ENCODE measurements at places on chromosomes 12 and 14.

GRCh38 chr12:68180792-68181744 lies 21.5 kb upstream of the IFNG start:
- DNase-seq = no peak

- DNase-seq = no peak
Observed at GRCh38 chr14:105861985-105862465, 335.6 kb downstream of the TMEM121 start.

DNA sequence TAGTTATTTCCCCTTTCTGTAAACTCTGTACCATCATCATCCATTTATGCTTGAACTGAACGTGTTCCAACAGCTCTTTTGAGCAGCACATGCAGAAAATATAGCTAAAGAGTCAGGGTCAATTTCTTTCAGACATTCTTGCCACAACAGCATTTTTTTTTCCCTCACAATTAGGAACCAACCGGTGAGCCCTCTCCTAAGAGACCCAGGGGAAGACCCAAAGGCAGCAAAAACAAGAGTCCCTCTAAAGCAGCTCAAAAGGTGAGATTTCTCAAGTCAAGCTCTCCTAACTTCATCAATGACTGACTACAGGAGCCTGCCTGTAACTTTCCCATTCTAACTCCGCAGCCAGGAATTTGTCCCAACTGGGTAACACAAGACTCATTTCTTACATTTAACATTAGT lies 3.5 kb downstream of the HMGA2 start:
- DNase-seq = no peak

DNA sequence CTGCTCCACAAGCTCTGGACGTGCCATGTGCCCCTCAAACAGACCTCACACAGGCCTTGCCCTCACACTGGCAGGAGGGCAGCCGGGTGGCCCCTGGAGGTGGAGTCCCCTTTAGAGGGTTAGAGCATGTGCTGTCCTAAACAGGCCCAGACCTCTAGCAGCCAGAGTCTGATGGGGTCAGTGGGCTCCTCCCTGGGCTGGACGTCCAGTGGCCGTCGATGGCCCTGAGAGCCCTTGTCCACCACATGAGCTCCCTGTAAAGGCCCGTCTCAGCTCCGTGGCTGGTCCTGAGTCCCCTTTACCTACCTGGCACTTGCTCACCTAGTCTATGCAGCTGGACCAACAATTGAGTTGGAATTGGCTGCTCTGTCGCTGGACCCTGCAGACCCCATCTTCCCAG lies 3.8 kb downstream of the TMEM179 start:
- DNase-seq = no peak

DNA sequence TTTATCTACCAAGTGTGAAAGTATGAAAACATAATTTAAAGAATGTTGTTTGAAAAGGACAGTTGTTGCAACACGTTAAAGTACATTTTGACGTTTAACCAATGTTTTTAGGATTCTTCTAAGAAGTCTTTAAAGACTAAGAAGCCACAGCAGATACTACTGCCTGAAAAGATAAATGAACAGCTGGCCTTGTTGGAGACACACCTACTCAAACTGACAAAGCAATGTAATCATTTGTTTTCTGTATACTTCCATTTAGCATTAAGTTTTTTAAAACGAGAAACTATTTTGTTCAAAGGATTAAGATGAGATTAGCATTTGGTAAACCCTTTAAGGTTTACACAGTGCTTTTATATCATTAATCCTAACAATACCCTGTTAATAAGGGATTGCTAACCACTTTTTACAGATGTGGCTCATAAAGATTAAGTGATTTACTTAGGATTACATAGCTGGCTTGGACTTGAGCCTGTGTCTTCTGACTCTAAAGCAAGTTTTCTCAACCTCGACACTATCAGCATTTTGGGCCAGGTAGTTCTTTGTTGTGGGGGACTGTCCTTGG lies 134.4 kb downstream of the CFAP54 start:
- DNase-seq = no peak

DNA sequence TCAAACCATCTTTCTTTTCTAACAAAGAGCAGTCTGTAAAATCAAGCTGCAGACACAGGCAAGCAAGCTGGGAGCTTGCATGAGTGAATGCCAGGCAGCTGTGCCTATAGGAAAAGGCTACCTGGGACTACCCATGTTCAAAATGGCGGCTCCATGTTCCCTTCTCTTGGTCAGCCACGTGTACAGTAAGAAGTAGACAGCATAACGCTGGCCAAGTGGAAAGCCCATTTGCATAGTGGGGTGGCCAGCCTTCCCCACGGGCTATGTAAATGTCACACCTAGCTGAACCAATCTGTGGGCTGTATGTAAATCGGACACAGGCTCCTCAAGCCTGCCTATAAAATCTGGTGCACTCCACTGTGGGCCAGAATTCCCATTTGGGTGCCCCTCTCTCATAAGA lies 117.1 kb downstream of the SYT10 start:
- no peak for DNase-seq

GRCh38 chr14:104528496-104528895 lies 51.1 kb upstream of the C14orf180 start:
- DNase-seq = no peak

DNA sequence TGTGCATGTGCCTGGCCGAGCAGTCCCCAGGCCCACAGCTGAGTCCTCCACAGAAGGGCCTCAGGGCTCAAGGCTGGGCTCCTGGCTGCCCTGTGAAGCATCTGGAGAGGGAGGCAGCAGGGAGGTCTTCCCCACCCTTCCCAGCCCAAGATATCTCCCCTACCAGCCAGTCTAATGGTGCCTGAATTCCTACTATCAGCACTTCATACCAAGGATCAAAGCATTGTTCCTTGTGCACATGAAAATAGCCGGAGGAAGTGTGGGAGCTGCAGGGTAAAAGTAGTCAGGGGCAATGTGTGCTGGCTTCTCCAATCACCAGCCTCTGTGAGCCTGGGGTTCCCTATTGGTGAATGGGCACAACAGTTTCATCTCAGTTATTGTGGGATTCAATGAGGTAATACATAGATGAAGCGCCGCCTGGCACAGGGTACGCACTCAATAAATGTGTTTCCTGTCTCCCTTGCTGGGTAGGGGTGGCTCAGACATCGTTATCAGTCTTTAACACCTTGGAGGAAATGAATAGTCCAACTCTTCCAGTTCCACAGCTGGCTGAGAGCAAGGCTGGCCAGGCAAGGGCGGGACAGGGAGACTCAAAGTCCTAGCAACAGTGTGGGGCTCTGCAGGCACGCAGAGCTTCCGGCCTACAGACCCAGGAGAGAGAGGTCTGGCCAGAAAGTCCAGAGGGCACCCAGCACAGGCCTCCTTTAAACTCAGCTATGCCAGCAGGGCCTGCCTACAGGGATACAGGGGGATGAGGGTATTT lies 39.1 kb upstream of the PNMA1 start:
- DNase-seq = no peak

DNA sequence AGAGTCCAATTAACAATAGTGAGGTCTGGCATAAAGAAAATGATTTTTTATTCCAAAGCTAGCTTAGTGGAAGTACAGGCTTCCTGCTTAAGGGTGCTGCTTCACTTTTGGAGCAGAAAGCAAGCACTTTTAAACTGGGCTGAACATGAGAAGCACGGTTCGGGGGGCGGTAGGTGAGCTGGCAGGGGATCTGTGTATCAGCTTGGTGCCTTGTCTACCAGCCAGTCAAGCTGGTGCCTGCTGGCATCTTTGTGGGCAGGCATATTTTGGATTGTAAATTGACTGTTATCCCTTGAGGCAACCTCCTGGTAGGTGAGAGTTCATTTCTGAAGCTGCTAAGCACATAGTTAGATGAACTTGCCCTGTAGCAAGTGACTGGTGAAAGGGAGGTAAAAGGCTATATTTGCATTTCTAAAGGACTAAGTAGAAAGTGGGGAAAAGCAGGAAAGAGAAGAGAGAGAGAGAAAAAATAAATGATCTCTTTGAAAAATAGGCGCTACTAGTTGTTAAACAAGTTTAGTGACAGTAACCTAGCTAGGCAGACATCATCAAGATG lies 121.1 kb upstream of the SYT10 start:
- no peak for DNase-seq

GRCh38 chr14:100575266-100575995 lies 11.8 kb downstream of the BEGAIN start:
- DNase-seq = no peak

DNA sequence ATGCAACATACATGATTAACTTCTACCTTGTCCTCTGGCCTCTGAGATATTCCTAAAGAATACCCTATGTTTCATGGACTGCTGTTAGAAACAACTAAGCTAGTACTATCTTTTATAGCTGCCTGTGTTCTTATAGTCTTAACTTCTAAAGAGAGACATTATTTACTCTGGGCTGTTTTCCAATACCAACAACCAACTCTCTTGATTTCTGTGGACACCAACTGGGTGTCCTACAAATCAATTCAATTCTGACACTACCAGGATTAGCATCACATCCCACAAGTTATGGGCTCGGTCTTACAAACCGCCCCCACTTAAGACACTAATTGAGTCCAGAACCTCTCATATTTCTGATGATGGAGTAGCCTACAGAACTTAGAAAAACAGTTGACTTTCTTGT lies 8.3 kb downstream of the XPOT start:
- DNase-seq = no peak

GRCh38 chr12:113403435-113404415 lies at the start of gene SDS:
Gene SDS (minus strand): TSS chr12:113403887. CDS start chr12:113399708, 4,179 bp downstream.
- DNase-seq = no peak

- no peak for DNase-seq
Observed at GRCh38 chr14:93953263-93953662, 23.1 kb downstream of the ASB2 start.

DNA sequence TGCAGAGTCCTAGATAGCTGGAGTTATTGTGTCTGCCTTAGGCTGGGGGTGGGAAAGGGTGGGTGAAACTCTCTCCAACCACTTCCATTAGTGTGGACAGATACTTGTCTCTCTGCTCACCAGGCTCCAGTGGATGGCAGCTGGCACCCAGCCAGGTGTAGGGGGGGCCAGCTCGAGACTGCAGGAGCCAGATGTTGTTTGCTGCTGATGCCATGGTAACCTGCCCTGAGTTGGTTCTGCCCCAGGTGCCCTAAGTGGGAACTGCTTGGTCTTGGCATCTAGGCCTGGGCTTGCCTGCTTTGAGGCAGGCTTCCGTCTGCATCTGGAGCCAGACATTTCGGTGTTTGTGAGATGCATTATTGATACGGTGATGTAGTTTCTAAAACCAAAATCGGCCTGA lies 82.2 kb downstream of the ADCK1 start:
- DNase-seq = no peak

- no peak for DNase-seq
Observed at GRCh38 chr12:120167529-120168095, 26.9 kb downstream of the GCN1 start.

GRCh38 chr12:118866346-118866745 lies 115.0 kb upstream of the SRRM4 start:
- DNase-seq = no peak

GRCh38 chr14:33762161-33762851 lies 188.6 kb downstream of the EGLN3 start:
- DNase-seq = no peak

DNA sequence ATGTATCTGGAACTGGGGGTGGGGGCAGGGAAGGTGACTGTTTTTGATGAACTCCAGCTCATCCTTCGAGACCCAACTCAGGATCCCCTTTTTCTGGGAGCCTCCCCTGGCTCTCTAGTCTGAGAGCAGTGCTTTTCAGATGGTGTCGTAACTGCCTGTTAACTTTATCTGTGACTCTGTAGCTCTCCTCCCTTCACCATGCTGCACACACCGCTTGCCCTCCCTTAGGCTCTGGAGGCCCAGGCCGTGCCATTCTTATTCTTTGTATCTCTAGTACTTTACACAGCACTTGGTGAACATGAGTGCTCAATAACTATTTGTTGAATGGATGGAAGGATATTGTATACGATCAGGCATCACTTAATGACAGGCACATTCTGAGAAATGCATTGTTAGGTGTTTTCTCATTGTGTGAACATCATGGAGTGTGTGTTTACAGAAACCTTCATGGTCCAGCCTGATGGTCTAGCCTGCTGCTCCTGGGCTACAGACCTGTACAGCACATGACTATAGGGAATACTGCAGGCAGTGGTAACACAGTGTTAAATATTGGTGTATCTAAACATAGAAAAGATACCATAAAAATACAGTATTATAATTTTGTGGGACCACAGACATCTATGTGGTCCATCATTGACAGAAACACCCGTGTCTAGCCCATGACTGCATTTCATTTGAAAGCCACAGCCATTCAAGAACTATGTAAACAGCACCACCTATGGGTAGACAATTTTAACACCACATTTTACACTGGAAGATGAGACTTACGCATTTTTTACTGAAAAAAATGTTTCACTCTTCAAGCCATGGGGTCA lies 91.8 kb downstream of the EML1 start:
- no peak for DNase-seq

DNA sequence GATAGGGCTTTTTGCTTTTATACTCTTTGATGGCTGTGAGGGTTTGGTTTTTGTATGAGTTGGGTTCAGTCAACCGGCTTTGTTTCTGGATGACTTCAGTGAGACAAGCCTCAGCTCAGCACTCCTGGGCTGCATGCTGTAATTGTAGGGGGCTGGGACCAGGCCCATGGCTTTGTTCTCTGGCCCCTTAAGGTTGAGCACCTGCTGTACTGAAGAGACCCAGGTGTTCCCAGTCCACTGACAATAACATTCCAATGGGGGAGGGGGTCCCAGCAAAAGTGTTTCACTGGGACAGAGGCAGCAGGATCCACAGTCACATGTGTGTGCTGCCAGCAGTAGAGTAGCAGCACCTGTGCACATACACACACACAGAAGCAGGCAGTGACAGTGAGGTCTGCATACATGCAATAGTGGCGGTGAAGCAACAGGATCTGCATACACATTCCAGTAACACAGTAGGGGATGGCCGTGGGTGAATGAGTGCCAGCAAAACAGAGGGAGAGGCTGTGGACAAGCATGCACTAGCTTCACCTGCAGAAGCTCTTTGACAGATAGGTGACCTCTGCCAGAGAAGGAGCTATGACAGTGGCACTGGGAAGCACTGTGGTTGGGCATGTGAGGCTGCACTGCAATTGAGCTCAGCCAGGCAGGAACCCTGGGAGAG lies 240.4 kb downstream of the ASCL1 start:
- no peak for DNase-seq

DNA sequence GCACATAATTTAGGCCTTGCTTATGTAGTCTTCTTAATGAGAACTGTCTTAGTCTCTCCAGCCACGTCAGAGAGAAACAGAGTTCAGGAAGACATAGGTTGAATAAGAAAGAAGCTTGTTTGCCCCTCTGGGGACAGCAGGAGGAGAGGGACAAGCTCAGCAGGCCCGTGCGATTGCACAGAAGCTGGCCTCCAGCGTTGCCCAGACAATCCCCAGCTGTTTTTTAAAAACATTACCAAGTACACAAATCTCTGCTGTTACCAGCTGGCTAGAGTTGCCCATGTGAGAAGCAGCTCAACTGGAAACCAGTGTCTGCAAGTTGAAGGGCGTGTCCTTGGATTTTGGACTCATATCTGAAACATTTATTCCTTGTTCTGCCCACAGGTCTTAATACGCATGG lies 232.6 kb downstream of the EFCAB11 start:
- DNase-seq = no peak

Measured in activated T-helper 9 cell treated with anti-CD3 and anti-CD28 coated beads, Interleukin-2, amount 50 U/mL, for 16 hours (primary cell).